ENCODE measurements at places on chromosomes 7 and 10.

GRCh38 chr10:24254180-24254579 is 45.2 kb downstream of the KIAA1217 start:
- no peak for DNase-seq

- DNase-seq: no peak
Measured at GRCh38 chr7:152117356-152117755, 91.9 kb downstream of the GALNT11 start.

GRCh38 chr7:151824373-151824933 is 52.5 kb downstream of the PRKAG2 start:
- no peak for DNase-seq

DNA sequence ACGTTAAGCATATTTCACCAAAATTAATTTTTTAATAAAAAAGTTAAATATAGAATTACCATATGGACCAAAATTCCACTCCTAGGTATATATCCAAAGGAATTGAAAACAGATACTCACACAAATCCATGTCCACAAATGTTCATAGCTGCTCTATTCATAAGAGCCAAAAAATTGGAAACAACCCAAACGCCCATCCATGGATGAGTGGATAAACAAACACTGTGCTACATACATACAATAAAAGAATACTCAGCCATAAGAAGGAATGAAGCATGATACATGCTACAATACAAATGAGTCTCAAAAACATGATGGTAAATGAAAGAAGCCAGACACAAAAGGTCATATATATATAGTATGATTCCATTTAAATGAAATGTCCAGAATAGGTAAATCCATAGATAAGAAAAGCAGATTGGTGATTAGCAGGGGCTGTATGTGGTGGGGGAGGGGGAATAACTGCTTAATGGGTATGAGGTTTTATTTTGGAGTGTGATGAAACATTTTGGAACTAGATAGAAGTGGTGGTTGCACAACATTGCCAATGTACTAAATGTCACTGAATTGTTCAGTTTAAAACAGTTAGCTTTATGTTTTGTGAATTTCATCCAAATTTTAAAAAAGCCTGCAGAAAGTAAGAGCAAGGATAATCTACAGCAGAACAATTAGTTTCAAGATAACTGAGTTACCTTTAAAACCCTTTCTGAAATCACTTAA is 101.2 kb upstream of the EFCAB10 start:
- no peak for DNase-seq

DNA sequence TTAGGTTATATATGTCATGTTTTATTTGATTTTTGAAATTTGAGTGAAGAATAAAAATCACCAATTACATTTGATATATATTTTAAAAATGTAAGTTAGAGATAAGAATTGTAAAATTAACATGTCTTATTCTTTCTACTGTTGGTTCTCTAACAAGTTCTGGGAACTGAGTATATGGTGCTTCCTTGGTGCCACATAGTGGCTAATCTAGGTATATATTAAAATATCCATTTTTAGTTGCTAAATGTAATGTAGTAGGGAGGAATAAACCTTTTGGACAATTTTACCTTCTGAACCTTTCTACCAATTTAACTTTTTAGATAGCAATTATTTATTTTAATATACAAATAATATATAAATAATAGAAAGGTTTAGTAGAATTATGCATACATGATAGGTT is 17.5 kb downstream of the CFAP69 start:
- peak; percentile 57 for DNase-seq

DNA sequence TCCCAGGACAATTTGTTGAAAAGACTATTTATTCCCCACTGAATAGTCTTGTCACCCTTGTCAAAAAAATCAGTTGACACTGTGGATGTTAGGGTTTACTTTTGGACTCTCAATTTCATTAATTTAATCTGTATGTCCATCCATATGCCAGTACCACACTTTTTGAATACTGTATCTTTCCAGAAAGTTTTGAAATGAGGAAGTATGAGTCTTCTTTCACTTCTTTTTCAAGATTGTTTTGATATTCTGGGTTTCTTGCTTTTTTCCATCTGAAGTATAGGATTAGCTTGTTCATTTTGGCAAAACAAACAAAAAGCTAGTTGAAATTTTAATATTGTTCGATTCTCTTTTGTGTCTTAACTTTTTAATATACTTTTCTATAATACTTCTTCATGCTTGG is 21.7 kb downstream of the KLHDC10 start:
- no peak for DNase-seq

- no peak for DNase-seq
Measured at GRCh38 chr10:125538947-125539731, 143.8 kb downstream of the TEX36 start.

DNA sequence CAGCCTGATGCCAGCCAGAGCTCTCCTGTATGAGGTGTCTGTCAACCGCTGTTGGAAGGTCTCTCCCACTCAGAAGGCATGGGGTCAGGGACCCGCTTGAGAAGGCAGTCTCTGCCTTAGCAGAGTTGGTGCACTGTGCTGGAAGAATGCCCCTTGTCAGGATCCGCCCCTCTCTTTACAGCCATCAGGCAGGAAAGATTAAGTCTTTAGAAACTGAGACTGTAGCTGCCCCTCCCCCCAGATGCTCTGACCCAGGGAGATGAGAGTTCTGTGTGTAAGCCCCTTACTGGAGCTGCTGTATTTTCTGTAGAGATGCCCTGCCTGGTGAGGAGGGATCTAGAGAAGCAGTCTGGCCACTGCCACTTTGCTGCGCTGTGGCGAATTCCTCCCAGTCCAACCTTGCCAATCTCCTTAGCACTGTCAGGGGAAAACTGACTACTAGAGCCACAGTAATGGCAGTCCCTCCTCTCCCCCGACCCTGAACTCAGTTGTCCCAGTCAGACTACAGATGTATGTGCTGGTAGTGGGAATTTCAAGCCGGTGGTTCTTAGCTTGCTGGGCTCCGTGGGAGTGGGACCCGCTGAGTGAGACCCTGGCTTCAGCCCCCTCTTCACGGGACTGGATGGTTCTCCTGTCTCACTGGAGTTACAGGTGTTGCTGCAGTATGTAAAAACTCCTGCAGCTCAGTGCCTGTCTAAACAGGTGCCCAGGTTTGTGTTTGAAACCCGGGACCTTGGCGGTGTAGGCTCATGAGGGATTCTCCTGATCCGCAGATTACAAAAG is 285.5 kb upstream of the ZWINT start:
- no peak for DNase-seq

DNA sequence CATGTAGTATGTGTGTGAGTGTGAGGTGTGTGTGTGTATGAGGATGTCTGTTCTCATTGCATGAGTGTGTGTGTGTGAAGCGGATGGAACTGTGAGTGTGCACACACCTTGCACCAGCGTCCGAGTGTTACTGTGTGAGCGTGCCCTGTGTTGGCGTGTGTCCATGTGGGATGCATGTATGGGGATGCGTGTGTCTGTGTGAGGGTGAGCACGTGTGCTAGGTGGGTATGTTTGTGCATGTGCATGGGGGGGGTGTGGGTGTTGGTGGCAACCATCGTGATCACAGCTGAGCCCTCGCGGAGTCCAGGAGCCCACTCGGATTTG is 6.4 kb downstream of the KNDC1 start:
- no peak for DNase-seq

- no peak for DNase-seq
Measured at GRCh38 chr7:90920336-90920735, 324.2 kb downstream of the CDK14 start.

DNA sequence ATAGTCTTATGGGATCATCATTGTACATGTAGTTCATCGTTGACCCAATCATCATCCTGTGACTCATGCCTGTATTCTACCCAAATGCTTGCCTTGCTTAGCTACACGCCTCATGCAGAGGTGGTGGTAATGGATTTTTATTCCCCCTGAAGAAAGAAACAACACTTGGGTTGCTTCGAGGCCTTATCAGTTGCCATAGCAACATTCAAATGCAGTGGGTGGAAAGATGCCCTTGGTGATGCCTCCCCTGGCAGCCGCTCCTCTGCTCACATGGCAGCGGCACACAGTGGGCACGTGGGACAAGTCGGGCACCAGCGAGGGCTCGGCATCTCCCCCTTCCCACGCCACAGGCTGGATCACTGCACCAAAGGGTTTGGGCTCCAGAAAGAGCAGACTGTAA is 54.0 kb upstream of the NMT2 start:
- no peak for DNase-seq

DNA sequence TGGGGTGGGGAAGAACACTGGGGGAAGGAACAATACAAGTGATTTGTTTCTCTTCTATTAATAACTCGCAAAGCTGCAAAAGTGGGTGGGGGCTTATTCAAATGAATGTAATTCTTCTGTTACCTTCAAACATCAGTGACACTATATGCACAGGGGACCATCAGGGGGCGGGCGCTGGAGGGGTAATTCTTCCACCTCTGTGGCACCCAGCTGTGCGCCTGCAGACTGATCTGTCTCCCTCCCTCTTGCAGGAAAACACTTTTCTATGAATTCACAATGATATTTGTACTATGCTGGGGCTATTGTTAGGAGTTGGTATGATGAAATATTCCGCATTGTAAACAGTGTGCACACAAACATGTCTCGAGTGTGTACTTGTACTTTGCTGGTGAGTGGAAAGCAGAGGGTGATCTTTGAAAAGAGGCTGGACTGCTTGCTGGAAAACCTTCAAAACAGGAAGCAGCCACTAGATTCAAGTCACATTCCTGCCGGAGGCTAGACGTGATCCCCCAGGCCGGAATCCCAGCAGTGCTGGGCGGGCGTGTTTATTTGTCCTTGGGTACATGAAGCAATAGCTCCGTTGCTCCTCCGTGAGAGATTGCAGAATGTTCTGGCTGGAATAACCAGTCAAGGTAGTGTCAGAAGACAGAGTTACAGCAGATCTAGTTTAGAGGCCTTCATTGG is 15.8 kb upstream of the BNIP3 start:
- DNase-seq: no peak

DNA sequence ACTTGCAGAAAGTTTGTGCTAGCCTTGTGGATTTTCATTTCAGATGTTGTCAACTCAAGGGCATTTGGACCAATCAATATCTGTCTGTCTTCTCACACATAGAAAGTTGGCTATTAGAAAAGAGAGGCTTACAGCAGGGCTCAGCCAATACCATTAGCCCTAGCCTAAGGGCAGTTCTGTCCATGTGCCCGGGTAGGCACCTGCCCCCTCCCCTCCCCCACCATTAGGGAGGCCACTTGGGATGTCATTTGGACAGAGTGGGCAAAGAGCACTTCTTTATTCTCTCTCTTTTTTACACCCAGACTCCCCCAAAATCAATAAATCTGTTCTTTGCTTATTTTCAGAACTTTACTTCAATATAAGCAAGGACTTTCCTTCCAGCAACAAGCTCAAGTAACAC is 188.5 kb upstream of the MKI67 start:
- DNase-seq: no peak

GRCh38 chr10:87589645-87590051 is 70.0 kb upstream of the PAPSS2 start:
- no peak for DNase-seq

DNA sequence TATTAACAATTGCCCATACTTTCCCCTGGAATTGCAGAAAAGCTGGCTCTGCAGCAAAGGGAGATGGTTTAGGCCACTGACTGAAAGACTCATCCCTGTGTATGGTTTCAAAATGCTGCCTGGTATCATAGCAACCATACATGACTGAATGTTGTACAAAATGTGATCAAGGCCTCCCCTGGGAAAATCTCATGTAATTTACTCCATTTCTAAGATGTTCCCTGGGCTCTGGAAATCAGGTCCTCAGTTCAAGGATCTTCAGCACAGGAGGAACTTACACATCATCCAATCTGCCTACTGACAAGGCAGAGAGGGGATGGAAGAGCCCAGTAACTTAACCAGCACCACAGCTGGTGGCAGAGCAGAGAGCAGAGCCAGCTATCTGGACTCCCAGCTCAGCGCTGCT is 111.8 kb downstream of the JAZF1 start:
- DNase-seq: no peak

DNA sequence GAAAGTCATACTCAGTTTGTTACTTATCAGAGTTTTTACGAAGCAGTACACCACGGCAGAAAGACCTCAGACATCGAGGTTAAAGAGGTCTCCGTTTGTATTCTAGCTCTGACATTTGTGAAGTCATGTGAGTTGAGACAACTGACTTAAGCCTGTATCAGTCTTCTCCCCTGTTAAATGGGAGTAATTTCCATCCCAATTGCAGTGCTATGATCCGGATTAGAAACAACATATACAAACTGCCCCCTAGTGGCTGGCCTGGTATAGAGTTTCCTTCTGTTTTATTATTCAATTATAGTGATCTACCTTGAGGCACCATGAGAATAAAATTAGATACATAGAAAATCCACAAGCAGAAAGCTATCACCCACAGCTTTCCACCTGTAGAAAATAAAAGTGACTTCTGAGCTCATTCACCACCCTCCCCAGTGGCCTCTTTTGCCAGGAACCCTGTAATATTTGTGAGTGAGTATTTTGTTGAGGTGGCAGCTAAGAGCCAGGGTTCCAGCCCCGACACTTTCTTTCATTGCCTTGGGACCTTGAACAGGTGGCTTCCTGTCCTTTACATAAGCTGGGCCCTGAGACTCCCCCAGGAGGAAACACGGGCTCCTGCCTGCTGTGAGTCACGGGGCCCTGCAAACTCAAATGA is 607.2 kb upstream of the MGMT start:
- peak; percentile 13 for DNase-seq

DNA sequence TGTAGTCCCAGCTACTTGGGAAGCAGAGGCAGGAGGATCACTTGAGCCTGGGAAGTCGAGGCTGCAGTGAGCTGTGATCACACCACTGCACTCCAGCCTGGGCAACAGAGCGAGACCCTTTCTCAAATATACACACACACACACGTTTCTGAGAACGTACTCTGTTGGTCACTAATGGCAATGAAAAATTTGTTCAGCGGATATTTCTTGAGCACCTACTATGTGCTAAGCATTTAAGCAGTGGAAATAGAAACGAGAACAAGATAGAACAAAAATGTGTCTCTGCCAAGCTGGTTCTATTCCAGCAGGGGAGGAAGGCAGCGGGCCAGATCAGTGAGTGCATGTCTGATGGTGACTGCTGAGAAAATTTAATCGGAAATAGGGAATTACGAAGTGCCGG is 8.7 kb downstream of the ARPC1B start:
- no peak for DNase-seq

GRCh38 chr10:67663449-67664087 is 32.4 kb downstream of the CTNNA3 start:
- DNase-seq: no peak

DNA sequence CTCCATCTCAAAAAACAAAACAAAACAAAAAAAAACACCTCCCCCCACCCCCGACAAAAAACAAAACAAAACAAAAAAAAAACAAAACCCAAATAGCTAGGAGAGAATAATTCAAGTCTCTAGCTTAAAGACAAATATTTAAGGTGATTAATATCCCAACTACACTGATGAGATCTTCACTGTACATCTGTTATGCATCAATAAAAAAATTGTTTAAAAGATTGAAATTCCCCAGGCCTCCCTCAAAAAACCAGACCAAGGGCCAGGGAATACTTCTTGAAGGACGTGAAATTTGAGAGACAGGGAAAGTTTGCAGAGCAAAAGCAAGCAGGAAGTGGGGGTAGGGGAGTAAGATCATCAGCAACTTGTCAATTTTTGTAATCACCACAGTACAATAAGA is 232.6 kb downstream of the REEP3 start:
- no peak for DNase-seq

GRCh38 chr7:36686499-36686898 is 37.8 kb downstream of the AOAH start:
- DNase-seq: peak; percentile 24
